ENCODE measurements at places on chromosomes 7 and 10.

- no peak for DNase-seq
These were observed 563 bp upstream of the JMJD1C start for GRCh38 chr10:63466144-63466935.

DNA sequence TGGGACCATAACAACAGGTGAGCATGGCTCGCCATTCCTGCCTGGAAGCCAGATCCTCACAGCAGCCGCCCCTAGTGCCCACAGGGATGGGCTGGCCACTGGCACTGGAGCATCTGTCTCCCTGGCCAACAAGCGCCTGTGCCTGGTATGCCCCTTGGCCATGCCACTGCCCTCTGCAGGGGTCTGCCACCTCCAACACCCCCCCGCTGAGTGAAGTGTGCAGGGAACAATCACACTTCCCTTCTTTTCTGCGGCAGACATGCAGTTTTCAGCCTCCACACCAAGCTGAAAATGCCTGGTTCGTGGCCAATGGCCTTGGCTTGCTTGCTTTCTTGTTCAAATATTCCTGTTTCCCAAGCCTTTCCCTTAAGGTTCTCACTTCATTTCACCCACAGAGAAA is 50.7 kb downstream of the HSPA12A start:
- DNase-seq, result no peak

GRCh38 chr10:8336629-8337331 is 282.3 kb downstream of the GATA3 start:
- no peak for DNase-seq

DNA sequence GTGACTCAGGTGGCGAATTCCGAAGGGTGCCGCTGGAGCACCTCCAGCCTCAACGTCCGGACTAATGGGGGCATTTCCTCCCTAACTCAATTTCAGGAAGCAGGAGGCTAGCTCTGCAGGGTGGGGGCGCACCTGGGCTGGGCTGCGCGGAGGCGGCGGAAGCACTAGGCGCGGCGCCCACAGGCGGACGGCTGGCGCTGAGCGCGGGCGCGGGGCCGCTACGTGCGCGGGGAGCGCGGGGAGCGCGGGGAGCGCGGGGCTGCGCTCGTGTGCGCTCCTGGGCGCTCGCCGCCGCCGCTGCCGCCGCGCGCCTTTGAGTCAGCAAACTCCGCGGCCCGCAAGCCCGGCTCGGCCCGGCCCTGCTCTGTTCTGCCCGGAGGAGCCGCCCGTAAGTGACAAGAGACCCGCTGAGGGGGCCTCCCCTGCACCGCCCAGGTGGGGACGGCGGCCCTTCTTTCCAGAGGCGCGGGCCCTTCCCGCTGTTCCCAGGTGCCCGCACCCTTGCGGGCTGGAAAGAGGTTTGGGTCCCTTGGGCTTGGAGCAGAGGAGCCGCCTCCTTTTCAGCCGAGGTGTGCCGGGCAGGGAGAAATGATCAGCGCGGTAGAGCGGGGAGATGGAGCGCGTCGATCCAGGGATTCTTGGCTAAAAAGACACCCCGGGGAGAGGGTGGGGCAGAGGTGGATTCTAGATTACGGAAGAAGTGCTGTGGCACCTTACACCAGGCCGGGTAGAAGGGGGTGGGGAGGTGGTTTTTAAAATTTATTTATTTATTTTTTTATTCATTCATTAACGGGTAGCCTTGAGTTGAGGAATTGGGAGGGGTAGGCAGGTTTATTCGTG is at the start of gene SNX10:
SNX10 (plus strand) TSS at position 164 of the 840 bp plus-strand sequence. CDS start 54,581 bp downstream, outside the sequence.
- peak; percentile 70 for DNase-seq

GRCh38 chr7:147197006-147197405 is 1080.4 kb downstream of the CNTNAP2 start:
- no peak for DNase-seq

- DNase-seq, result no peak
These were observed 21.8 kb downstream of the CARD11 start for GRCh38 chr7:3021825-3022224.

DNA sequence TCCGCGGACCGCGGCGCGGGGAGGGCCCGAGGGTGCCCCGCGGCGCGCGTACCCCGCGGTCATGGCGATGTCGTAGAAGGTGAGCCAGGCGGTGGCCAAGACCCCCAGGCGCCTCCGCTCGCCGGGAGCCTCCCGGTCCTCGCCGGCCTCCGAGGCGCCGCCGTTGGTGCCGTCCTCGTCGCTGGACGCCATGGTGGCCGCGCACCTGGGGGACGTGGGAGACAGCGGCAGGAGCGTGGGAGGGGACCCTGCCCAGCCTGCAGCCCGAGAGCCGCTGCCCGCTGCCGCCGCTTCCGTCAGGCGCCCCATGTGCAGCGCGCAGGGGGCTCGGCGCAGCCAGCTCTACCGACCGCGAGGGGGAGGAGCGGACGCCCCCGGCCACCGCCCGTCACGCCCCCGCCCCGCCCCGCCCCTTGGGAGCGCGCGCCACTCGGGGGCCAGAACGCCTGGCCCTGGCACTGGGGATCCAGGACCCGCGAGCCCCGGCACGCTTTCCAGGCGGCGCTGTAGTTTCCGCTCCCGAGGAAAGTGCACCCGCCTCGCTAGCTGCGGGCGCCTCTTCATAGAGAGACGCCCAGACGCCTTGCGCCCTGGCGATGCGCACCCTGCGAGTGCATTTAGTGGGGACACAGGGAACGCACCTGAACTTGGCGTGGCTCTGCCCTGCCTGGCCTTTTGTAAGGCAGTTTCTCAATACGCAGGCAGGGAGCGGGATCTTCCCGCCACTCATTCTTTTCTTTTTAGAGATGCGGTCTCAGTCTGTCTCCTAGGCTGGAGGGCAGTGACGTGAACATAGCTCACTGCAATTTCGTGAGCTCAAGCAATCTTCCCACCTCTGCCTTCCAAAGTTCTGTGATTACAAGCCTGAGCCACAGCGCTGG is at the start of gene HACD1:
HACD1 (minus strand) TSS at position 344 of the 881 bp plus-strand sequence; CDS start at position 309, 35 bp downstream.
- DNase-seq, result peak; percentile 17

- DNase-seq, result peak; percentile 8
These were observed 29.8 kb upstream of the PURB start for GRCh38 chr7:44914992-44915607.

DNA sequence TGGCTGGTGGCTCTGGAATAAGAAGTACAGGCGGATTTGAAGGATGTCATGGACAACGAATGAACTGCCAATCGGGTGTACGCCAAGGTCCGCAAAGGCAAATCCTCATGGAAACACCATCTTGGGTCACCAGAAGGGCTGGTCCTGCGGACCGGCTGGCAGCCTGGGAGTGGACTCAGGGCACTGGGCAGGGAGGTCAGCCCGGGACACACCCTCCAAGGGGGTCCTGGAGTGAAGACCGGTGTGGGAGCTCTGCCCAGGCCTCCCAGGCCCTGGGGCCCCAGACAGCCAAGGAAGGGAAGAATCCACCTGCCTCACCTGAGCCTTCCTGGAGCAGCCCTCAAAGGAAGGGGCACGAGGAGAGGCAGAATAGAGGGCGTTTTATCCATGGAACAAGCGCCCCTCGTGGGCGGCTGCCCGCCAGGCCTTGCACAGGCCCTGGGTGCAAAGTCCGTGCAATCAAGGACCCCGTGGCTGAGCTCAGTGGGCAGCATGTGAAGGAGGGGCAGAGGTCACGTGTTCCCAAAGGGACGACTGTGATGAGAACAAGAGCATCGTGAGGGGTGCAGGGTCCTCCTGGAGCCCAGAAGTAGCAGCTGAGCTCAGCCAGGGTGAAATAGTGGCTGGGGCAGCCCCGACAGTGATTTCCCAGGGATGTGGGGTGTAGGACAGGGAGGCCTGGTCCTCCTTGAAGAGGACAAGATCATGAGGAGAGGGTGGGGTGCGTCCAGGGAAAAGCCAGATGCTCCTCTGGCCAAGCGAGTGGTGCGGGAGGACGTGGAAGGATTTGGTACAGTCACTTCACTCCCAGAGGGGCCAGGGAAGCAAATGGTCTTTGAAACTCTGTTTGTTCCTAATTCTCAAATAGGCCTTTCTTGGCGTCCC is 105.2 kb downstream of the TCERG1L start:
- no peak for DNase-seq

DNA sequence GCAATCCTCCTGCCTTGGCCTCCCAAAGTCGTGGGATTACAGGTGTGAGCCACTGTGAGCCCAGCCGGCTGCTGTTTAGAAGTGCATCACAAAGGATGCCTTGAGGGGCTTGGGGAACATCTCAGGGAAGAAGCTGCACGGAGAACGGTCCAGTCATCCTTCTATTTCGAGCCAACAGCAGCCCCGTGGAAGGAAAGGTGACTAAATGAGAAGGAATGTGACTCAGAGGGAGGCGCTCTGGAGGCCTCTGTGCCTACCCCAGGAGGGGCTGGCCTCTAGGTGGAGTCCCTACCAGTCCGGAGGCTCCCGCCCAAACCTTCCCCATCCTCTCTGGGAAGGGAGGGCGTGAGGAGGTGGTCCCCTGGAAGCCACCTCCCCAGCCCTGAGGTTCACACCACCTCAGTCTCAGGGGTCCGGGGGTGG is 76.2 kb downstream of the CTBP2 start:
- no peak for DNase-seq

GRCh38 chr7:75875113-75876080 is 3.4 kb upstream of the RHBDD2 start:
- no peak for DNase-seq

DNA sequence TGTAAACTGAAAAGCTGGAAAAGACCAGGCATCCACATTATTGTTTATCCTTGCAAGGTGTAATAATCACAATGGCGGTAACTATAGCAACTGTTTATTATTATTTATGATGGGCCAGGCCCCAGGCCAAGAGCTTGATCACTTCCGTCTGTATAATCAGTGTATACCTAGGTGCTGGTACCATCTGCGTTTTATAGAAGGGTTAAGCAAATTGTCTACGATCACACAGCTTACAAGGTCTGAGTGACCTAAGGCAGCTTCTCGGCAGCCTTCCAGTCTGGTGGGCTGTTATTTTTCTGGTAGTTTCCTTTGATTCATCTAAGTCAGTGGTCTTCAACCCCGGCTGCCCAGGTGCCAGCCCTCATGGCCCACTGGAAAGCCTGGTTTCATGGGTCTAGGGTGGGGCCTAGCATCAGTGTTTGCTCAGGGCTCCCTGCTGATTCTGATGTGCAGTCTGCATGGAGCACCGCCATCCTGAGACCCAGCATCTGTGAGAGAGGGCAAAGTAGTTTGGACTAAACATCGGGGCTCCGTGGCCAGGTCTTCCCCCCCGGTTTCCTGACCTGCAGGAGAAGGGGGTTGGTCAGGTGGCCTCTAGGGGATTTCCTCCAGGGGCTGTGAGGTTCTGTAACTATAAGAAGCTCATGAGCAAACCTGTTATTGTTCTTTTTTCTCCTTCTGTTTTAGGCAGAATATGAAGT is 146.4 kb downstream of the RGS10 start:
- DNase-seq, result no peak

DNA sequence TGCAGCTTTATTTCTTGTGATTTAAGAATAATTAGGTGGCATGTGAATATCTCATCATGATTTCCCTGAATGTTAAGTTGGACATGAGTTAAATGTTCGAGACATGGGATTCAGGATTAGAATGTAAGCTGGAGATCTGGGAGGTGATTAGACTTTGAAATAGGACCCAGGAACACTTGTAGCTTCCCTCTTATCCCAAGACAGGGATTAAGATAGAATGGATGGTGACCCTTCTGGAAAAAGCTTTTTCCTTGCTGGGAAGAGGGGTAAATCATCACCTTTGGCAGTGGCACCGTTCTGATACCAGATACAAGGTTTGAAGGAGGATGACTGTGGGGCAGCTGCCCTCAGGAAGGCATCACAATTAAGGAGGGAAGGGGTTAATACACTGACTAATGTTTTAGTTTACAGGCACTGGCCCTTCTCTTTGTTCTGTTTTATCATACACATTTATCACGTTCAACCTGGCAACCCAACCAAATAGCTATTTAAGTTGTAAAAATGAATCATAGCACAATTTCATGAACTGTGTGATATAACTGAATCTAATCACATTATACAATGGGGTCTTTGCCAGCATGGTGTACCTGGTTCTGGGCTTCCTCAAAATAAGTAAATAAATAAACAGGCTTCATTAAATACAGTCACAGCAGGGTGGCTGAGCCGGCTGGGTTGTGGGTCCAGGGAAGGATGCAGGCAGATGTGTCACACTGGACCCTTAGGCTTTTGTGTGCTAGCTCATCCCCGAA is 212.7 kb downstream of the LRMDA start:
- DNase-seq, result no peak

GRCh38 chr7:158103378-158103777 is 484.2 kb downstream of the PTPRN2 start:
- DNase-seq, result no peak

- no peak for DNase-seq
These were observed 163.0 kb upstream of the LAMB4 start for GRCh38 chr7:108293149-108293612.

DNA sequence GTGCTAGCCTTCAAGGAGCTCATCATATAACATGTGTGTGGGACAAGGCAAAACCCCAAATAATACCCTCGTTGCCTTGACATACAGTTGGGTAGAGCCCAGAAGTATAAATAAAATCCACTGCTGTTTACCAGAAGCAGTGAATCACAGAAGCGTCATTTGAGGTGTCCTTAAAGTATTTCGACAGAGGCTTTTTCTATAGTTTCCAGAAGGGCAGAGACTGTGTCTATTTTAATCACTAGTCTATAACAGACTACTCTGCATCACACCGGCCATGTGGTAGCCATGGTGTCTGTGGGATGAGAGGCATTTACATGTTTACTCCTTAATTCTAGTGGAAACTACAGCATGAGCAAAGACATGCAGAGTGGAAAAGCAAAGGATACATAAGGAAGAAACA is 131.3 kb downstream of the CTTNBP2 start:
- no peak for DNase-seq

GRCh38 chr10:24744946-24745345 is 21.3 kb upstream of the ARHGAP21 start:
- no peak for DNase-seq

DNA sequence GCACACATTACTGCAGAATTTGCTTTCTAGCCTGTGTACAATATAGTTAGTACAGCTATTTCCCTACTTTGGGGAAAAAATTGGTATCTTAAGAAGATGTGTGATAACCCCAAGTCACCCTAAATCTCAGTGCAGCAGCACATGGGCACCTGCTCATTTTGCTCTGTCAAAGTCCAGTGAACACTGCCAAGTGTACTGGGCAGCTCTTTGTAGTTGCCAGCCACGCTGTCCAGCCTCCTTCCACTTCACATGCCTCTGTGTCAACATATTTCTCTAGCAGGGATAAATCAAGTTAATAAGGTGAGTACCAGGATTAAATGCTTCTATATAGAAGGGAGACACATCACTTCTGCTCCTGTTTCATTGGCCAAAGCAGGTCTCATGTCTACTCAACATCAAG is 87.1 kb upstream of the CDC14C start:
- DNase-seq, result no peak

GRCh38 chr7:75694638-75695399 is 43.9 kb downstream of the HIP1 start:
- no peak for DNase-seq

DNA sequence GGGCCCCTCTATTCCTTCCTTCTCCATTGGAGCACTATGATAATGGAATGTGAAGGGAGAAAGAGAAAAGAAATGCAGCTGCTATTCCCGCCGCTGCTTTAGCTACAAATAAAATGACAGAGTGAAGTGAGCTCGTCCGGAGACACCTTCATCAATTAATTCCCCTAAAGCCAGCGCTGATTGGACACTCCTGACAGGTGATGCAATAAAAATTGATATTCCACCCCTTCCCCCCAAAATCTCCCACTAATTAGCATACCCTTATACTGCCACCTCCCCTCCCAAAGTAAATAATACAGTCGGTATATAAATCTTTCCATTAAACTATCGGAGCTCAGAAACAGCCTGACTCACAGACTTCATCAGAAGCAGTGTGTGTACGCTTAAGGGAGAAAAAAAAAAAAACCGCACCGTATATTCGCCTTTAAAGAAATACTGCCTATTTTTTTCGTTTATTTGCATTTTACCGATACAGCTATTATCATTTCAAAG is 7.3 kb downstream of the SKIDA1 start:
- no peak for DNase-seq
